ENCODE measurements at places on chromosomes 3 and 15.

DNA sequence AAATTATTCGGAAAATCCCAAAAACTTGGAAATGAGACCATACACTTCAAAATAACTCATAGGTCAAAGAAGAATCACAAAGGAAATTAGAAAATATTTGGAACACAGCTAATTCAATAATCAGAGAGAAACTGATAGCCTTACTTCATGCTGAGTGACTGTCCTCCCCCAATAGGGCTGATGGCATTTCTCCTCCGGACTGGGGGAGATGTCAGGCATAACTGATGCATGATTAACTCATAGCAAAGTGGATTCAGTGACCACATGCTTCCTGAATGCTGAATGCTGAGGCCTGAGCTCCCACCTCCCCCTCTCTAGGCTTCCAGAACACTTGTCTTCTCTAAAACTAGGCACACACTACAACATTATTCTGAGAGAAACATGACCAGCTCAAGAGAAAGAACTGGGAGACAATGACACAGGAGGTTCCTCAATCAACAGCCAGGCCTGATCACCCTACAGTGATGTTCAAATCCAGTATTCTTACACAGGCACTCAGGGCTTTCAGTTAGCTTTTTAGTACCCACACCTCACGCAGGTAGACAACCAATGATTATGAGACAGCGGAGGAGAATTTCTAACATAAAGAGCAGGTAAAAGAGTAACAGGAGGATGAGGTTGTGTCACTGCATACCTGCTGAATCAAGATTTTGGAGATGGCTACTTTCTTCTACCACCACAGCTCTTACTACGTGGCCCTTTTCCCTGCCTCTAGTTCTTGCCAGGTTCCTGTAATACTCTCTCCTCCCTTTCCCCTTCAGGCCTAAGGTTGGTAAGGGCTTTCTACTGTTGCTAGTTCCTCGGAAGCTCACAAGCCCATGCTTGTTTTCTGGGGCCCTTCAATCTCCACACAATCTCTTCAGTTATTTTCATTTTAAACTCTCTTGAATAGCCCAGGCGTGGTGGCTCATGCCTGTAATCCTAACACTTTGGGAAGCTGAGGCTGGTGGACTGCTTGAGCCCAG, 96.1 kb downstream of the FMN1 start:
- no peak for DNase-seq

DNA sequence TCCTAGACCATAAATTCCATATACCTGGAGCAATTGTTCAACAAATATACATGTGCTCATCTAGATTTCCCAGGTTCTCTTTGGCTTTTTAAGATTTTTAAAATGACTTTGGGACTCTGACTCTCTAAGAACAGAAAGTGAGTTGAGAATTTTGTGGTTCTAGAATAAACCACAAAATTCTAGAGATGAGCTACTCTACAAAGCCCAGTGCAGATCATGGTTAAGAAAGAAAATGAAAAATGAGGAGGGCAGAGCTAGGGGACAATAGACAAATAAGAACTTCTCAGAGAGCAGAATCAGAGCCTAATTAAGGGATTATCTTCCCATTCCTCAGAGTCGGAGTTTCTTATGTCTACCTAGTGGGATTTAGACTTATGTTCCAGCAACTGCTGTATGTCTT, 694.7 kb downstream of the ZNF385D start:
- DNase-seq: no peak

GRCh38 chr15:67109141-67110034, 44.0 kb downstream of the SMAD3 start:
- no peak for DNase-seq

- no peak for DNase-seq
These were observed 10.5 kb upstream of the SH3GL3 start for GRCh38 chr15:83436513-83437158.

- DNase-seq: no peak
These were observed 541.6 kb upstream of the ALCAM start for GRCh38 chr3:104825116-104825515.

DNA sequence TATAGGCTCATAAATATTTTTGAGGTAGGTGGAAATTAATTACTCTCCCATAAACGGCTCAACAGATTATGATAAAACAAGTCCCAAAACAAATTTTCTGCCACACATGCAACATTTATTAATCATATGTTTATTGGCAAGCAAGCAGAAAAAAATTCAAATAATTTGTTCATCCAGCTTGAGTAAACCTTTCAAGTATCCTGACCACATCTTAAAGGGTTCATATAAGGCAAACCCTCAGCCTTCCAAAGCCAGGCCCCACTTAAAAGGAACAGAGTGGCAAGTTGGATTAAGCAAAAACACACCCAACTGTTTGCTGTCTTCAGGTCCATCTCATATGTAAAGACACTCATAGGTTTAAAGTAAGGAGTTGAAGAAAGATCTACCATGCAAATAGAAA, 1042.3 kb downstream of the DIPK2A start:
- DNase-seq: no peak

GRCh38 chr15:65044724-65045481, at the start of gene SLC51B:
TSS of gene SLC51B (plus strand) at chr15:65045387. CDS start at chr15:65050005, 4,618 bp downstream.
- DNase-seq: no peak

DNA sequence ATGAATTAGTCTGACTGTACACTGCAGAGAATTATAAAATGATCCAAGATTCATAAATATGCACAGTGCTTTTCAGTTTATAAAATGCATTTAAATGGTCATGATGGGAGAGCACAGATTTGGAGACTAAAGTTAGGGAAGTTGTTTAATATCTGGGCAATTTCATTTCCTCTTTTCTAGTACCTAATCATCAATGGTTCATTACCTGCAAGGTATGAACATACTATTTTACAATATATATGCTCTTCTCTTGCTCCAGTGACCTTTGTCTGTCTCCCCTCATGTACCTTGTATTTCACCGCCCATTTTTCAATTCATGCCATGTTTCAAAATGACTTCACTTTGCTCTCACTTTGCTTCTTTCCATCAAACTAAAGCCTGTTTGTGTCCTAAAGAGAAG, 114.5 kb downstream of the SUCNR1 start:
- DNase-seq: no peak

DNA sequence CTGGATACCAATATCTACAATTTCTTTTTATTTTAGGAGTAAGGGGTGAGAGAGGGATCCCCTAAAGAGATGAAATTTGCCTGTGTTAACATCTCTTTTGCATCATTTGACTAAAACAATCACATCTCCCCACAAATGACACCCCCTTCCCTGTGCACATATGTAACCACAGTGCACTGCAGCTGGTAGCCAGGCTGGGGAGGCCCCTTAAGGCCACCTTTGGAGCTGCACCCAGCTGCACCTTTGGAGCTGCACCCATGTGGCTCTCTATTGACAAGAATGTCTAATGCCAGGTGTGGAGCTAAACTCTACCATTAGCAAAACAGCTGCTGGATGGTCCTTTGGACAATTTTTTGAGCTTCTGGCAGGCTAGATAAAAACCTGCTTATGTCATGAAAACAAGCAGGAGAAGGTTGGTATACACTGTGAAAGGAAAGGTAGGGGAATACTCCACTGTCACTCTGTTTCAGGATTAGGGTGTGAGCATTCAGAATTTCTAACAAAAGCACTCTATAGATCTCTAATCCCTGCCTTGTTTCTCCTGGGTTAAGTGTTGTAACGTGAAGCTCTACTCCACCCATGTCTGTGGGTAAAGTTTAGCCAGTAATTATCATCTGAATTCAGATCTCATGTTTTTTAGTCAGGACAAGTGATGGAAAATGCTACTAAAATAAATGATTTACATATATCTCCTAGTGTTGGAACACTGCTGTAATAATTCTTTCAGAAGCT, 52.1 kb downstream of the TFG start:
- DNase-seq: no peak

- no peak for DNase-seq
These were observed 57.7 kb downstream of the CNTN4 start for GRCh38 chr3:2156244-2156847.

DNA sequence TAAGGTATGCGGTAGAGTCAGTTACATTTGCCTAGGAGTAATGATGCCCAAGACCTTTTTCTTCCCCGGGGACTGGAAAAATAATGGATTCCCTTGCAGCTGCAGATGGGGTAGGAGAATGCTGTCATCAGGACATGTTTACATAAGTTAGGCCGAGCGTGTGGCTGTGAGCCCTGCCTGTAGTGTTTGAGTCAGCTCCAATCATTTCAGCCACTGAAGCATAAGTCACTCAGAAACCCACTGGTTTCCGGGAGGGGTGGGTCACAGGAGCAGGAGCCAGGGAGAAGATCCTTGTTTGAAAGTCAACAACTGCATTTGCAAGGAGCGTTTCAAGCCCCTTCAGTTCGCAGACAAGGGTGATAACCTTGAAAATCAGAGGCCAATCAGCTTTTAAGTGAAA, 562.3 kb downstream of the MCTP2 start:
- DNase-seq: no peak

DNA sequence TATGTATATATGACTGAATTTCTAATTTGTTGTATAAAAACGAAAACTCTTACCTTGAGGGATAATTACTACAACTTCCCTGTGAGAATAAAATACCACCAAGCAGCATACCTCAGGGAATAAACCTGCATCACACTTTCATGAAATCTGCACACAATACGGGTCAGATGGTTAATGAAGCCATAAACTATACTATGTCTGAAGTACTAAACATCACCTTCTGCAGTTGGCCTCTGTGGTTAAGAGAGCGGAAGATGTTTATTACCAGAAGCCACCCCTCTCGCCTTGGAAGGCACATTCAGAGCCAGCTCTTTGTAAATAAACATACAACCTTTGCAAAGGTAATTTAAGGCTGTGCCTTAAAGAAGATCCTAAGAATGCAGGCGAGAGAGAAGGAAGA, 462.1 kb upstream of the NR2F2 start:
- no peak for DNase-seq

DNA sequence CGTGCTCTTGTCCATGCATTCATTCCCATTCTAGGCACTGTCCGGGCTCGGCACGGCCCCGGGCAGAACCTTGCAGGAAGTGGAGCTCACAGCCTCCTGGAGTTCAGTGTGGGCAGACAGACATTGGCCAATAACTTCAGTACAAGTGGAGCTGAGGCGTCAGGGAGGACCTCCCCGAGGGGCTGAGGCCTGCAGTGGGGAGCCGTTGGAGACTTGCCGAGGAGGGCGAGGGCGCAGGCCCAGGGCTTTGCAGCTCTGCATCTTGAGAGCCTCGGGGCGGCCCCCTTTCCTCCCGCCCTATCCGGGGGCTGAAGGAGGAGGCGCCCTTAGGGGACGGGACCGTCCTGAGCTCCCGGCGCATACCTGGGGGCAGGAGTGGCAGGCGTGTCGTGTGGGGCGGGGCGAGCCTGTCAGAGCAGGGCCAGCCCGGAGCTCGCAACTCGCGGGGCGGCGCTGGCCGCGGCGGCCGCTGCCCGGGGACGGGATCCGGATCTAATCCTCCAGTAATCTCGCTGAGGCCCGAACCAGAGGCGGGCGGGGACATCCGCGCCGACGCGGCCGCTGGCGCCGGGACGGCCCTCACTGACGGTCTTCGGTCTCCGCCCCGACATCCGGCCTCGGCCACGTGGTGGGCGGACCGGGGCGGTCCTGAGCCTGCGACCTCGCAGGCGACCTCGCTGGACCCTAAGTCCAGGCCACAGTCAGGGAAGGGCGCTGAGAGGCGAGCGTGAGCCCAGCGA, at the start of gene ACY1:
Gene ACY1 (plus strand): TSS at position 698 of the 740 bp plus-strand sequence. CDS start 530 bp downstream, outside the sequence.
- peak; percentile 68 for DNase-seq

GRCh38 chr15:45548753-45549520, 26.4 kb upstream of the SLC30A4 start:
- DNase-seq: no peak

DNA sequence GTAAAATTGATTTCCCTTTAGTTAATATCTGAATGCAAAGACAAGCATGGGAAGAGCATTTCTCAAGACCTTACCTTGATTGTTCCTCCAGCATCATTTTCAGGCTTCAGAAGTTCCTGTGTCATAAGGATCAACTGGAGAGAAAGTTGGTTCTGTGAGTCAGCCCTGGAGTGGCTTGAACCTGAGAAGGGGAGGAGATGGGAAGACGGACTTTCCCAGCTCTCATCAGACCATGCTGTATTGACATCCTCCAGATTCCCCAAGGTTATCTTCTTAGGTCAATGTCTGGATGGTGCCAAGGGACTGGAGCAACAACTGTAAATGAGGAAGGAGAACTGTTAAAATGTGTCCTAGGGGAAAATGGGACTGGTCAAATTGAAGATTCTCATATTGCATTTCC, 21.0 kb downstream of the RPSA start:
- no peak for DNase-seq

DNA sequence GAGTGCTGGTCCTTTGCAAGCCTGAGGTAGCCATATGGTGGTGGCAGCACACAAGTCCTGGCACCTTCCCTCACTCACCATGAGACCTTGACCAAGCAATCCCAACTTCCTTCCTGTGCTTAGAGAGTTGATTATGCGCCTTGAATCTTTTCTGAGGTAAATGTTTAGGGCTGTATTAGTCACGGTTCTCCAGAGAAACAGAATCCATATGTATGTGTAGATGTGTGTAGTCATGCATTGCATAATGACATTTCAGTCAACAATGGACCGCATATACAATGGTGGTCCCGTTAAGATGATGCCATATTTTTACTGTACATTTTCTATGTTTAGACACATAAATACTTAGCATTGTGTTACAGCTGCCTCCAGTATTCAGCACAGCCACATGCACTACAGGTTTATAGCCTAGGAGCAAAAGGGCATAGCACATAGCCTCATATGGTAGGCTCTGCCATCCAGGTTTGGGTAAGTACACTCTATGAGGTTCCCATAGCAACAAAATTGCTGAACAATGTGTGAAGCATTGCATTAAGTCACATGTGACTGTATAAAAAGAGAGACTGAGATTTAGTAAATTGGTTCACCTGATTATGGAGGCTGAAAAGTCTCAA, 20.2 kb upstream of the NUP210 start:
- DNase-seq: no peak

GRCh38 chr3:78951342-78951945, 816.4 kb downstream of the ROBO1 start:
- no peak for DNase-seq

- no peak for DNase-seq
These were observed 51.6 kb upstream of the ABHD17C start for GRCh38 chr15:80643431-80643951.

GRCh38 chr15:33722005-33722672, 246.2 kb upstream of the CHRM5 start:
- no peak for DNase-seq

GRCh38 chr15:37076543-37076942, 23.8 kb downstream of the MEIS2 start:
- DNase-seq: no peak

- no peak for DNase-seq
These were observed 11.9 kb downstream of the STT3B start for GRCh38 chr3:31544634-31545033.

DNA sequence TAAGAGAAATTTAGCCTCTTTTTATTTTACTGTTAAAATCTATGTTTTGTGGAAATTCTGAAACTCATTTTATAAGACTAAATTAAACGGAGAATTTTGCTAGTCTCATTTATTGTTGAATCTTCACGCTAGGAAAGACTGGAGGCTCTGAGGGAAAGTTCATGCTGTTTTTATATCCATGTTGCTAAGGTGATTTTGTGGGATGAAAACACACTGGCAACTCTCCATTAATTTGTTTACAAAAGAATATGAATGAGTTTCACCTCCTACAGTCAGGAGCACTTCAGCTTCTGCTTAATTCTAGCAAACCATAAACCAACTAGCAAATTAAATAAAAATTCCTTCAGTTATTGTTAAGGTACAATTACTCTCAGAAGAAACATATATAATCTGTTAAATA, 195.4 kb downstream of the RAP2B start:
- DNase-seq: no peak

Data from stimulated activated CD4-positive, alpha-beta T cell treated with anti-CD3 and anti-CD28 coated beads, Interleukin-15, amount 100 ng/mL, for 1 hour (primary cell).